Natural killer cell treated with Interleukin-12 subunit alpha and Interleukin-12 subunit beta and Interleukin-15 and Interleukin-18, amount 100 ng/mL, for 72 hours (primary cell): ENCODE measurements at places on chromosomes 12 and 14. TPM values are rescaled to one million over a fixed set of nuclear protein-coding genes. Genes with fewer than 3 reads are reported as not detected.

TAS2R8 gene
- not detected for total RNA-seq

A2M gene
- total RNA-seq: not detected

ARMH4 gene
- total RNA-seq: not detected

COX14 gene
- 39.9 TPM for total RNA-seq

WNK1 gene
- 152 TPM for total RNA-seq

PRKD1 gene
- 0.61 TPM for total RNA-seq

BICDL1 gene
- 4.3 TPM for total RNA-seq

CYP46A1 gene
- total RNA-seq: 0.11 TPM

PRB2 gene
- not detected for total RNA-seq

ENDOU gene
- not detected for total RNA-seq

ANKS1B gene
- total RNA-seq: not detected

TAS2R19 gene
- total RNA-seq: 11.7 TPM

TMX1 gene
- 43.2 TPM for total RNA-seq

PRIM1 gene
- total RNA-seq: 43.5 TPM

LRRIQ1 gene
- total RNA-seq: not detected

NEUROD4 gene
- total RNA-seq: not detected

MMP19 gene
- total RNA-seq: 0.24 TPM
